ENCODE measurements at places on chromosomes 11 and 22. TPM values are rescaled to one million over a fixed set of nuclear protein-coding genes. Genes with fewer than 3 reads are reported as not detected.

- no peak for DNase-seq
Measured at GRCh38 chr11:47264521-47264920, 5.4 kb upstream of the MADD start.

- no peak for DNase-seq
Measured at GRCh38 chr22:39530692-39531331, 1.7 kb downstream of the RPS19BP1 start.

DNA sequence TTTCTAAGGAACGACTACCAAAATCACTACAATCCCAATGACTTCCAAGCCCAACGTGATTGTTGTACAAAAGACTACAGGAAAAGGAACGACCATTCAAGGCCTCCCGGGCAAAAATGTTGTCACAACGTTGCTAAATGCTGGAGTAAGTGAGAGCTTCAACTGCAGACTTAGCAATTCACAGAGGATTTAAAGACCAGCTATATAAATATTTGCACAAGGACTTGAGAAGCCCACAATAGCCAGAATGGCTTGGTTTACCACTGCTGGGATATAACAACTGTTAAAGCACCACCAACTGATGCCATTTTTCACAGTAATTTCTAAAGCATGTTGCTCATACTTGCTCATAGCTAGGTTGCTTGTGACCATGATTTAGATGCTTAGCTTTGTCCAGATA is 78.3 kb downstream of the EMSY start:
- DNase-seq: no peak

DNA sequence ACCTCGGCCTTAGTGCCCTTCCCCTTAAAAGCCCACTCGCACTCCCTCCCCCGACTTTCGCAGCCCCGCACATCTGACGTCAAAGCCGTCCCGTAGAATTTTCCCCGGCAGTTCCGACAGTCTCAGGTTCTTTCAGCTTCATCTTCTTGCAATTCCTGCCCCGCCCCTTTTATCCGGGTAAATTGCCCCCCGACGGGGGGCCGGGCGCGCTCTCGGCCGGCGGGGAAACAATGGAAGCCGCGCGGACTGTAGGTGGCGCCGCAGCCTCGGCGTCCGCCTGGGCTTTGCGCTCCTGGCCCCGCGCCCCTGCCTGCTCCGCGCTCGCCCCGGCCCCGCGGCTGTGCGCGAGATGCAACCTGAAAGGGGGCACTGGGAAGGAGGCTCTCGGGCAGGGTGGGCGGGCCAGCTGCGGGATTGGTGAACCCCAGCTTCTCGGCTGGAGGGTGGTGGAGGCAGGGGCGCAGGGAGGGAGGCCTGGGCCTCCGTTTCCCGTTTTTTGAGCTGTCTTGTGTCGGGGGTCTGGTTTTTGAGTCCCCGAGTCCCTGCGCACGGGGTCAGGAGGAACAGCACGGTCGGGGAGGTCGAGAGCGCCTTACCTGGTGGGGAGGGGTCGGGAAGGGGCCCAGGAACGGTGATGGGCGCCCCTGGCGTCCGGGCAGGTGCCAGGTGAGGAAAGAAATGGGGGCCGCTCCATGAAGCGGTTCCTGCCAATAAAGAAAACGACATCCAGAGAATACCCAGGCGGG is 859 bp upstream of the FGF19 start:
- no peak for DNase-seq

DNA sequence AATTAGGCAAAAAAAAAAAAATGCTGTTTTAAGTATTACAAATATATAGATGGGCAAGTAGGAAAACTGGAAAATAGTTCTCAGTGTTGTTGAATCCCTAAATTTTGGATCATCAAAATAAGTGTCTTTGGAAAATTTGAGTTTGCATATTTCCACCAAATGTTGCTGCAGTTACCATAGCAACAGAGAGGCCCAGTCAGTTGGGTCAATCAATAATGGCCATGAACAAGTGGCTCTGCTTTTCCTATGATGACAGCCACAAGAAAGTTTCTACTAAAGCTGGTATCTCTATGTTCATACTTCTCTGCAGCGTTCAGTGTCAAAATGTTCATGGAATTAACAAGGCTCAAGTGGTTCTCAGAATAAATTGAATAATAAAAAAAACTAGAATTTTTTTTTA is 79.1 kb downstream of the SERGEF start:
- DNase-seq: no peak

DNA sequence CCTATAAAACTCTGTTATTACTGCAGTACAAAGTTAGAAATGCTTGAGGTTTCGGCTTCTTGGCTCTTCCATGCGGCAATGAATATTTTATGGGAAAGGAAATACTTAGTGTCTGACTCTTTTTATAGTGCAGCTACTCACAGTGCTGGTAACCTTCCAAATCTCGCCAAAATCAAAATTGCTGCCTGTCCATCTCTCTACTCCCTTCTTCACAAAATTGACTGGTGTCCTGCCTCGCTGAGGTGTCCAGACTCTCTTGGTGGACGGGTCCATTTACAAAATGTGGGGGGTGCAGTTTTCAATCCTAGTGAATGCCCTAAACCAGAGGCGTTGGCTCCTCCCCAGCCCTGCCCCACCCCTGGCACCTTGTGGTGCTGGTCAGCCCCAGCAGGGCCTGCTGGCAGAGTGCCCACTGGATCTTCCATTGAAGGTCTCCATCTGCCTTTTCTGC is 73.5 kb downstream of the ZBTB16 start:
- no peak for DNase-seq

GRCh38 chr22:50010676-50011446 is 1.7 kb downstream of the IL17REL start:
- peak; percentile 53 for DNase-seq

SLC25A45 gene
- total RNA-seq: 13.8 TPM

DNA sequence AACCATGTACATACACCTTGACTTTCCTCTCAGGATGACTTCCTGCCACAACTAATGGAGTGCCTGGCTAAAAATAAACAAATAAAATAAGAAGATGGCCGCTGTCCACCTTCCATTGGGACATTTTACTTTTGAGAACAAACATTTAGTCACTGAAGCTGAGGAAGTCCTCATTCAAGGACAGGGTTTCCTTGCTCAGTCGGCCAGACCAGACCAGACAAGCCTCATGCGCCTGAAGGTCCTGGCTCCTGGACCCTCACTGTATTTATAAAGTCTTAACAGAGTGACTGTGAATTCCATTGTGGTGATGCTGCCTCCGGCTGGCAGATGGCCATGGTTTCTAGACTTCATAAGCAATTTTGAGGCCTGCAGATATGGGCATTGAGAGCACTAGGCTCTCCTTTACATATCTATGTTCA is 114.5 kb downstream of the MAML2 start:
- no peak for DNase-seq

TMPRSS13 gene
- total RNA-seq: 1.5 TPM

GRCh38 chr11:5279471-5280090 is 9.8 kb upstream of the HBE1 start:
- no peak for DNase-seq

WNT11 gene
- 0.28 TPM for total RNA-seq

LRRC10B gene
- total RNA-seq: not detected

OR2D2 gene
- not detected for total RNA-seq

- no peak for DNase-seq
Measured at GRCh38 chr11:116271479-116271878, 501.3 kb downstream of the BUD13 start.

DNA sequence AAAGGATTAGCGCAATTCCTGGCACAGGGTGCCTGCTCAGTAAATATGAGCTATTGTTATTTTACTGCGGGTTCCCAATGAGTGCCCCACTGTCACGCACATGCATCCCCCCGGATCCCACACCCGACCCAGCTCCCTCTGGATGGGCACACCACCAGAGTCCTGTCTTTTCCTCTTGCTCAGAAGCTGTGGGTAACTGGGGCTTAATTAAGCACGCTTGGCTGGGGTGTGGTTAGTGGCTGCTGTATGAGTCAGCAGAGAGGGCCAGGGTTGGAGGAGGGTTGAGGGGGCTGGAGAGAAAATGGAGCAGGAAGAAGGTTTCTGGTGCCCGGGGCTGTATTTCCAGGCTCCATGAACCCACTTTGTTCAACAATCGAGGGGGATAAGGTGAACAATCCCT is 30.3 kb upstream of the NECTIN1 start:
- no peak for DNase-seq

SYT12 gene
- total RNA-seq: not detected

POU2AF3 gene
- not detected for total RNA-seq

- DNase-seq: no peak
Measured at GRCh38 chr11:83493917-83494316, 207.8 kb upstream of the CCDC90B start.

GRCh38 chr22:23289851-23290724 is 109.8 kb downstream of the BCR start:
- peak; percentile 45 for DNase-seq

DNA sequence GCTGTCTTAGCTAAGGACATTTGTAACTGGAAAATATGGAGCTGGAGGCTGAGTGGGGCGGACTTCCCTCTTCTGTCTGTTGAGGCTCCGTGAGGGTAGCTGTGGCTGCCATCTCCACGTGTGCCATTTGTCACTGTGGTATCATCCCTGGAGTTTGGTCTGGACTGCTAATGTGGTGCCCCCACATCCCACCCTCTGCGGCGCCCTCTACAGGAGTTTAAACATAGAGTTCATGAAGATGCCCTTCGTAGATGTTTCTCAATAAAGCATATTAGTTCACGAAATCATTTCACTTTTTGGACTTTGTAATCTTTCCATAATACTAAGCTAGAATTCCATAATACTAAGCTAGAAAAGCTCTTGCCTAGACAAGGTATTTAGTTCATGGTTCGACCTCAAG is 52.4 kb downstream of the TECTA start:
- no peak for DNase-seq

ALDH3B1 gene
- total RNA-seq: 0.33 TPM

BTBD18 gene
- not detected for total RNA-seq

DNA sequence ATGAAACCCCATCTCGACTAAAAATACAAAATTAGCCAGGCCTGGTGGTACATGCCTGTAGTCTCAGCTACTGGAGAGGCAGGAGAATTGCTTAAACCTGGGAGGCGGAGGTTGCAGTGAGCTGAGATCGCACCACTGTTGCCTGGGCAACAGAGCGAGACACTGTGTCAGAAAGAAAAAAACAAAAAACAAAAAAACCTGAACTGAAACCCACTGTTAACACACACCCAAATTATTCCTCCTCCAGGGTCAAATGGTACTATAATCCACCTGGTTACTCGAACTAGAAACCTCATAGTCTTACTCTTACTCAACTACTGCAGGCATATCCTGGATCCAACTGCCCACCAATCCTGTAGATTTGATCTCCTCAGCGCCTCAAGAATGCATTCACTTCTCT is 35.5 kb downstream of the USP28 start:
- no peak for DNase-seq

OR8D4 gene
- not detected for total RNA-seq

DNA sequence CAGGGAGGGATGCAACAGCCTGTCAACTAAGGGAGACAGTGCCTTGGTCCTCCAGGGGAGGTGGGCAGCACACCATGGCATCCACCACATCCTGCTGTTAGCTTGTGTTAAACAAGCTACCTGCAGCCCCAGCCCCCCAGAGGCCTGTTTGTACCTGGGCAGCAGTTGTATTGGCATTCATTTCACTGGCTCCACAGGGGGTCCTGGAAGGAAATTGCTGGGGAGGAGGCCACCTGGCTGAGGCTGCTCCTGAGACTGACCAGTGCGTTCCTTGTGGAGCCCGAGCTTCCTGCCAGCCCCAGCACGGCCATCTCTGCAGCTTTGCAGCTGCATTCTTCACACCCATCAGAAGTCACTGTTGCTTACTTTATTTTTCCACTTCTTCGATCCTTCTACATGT is 479.9 kb downstream of the INSC start:
- DNase-seq: no peak

DNA sequence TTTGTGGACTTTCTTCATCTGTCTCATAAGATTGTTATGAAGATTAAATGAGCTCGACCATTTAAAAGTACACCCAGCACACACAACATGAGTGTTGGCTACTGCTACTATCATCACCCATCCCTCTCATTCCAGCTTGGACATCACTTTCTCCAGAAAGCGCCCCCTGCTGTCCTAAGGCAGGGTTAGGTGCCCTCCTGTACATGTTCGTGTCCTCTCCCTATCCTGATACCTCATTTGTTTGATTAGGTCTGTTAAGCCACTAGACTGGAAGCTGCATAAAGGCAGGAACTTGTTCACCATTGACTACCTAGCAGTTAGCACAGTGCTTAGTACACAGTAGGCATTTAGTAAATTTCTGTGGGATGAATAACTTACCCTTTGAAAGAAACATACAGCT is 85.5 kb downstream of the ENTHD1 start:
- DNase-seq: peak; percentile 5

DNA sequence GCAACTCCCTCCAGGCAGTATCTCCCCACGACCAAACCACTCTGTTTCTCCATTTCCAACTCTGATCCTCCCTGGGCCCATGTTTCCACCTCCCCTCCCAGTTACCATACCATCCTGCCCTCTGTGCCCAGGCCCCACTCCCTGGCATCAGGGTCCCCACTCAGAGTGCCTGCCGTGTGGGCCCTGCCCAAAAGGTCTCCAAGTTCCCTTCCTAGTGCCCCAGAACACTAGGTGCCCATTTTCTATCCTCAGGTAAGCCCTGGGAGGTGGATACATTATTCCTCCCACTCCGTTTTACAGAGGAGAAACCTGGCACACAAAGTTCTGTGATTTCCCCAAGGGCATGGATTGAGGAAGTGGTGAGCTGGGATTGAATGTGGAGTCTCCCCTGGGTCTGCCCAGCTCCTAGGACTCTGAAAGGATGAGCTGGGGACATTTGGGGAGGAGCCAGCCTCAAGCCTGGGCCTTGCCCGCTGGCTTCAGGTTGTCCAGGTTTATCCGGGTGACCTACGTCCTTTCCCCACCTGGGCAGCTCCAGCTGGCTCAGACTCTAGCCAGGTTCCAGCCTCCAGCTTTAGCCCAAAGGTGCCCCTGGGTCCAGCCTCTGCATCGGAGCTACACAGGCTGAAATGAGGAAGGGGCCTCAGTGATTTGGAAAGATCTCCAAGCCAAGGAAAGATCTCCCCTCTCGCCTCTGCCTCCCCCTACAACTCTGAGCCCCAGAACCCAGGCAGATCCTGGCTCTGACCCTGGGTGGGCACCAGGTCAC is 2.2 kb upstream of the GSTT4 start:
- DNase-seq: no peak

DNA sequence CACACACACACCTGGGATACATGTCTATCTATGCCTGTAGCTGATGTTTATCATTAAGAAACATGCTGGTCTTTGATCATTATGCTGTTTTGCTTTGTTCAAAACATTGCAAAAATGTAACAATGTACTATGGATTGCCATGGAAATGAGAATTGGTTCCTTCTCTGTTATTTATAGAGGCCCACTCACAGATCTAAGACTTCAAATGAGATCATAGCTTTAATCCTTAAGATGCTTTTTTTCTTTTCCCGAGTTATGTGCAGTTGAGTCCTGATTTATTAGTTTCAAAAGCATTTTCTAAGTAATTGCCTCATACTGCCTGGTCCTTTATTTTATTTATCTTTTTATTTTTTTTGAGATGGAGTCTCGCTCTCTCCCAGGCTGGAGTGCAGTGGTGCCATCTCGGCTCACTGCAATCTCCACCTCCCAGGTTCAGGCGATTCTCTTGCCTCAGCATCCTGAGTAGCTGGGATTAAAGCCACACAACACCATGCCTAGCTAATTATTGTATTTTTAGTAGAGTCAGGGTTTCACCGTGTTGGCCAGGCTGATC is 131.4 kb downstream of the LUZP2 start:
- DNase-seq: no peak
